Activated CD4-positive, alpha-beta T cell treated with anti-CD3 and anti-CD28 coated beads for 48 hours (primary cell): ENCODE measurements at places on chromosomes 6 and 20.

DNA sequence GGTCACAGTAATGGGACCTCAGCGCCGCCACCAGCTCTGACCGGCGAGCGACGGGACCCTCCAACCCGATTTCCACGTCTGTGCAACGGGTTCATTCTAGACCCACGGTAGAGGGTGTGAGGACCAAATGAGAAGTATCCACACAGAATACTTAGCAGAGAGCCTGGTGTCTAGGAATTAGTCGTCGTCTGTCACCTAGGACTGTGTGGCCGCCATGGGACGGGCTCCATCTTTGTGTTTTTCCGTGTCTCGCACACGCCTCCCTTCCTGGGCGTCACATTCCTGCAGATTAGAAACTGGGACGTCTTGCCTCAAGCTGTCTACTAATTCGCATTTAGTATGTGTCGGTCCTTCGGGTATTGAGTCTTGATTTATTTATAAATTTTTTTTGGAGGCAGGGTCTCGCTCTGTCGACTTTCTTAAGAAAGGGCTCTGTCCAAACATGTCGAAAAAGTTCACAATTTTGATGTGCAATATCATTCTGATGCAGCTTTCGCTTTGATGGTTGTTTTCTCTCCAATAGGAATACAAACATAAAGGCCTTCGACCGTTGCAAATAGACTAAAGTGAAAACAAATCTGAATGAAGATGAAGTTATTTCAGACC lies 563 bp downstream of the MGME1 start:
- DNase-seq = peak; percentile 63

GRCh38 chr6:169639653-169640278 lies 62.1 kb downstream of the WDR27 start:
- DNase-seq = no peak

DNA sequence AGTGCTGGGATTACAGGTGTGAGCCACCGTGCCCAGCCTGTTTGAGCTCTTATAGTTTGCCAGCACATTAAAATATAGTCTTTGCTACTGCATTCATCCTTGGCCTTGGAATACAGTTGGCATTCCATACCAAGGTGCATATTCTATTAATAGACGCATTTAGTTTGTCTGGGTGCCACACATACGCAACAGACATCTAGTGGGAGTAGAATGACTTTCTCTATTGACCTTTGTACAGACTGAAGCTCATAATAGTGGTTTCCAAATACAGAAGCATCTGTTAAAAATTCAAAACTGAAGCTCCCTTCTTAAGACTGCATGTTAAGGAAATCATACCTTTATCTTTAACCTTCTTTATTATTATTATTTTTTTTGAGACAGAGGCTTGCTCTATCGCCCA lies 46.7 kb upstream of the FNDC1 start:
- no peak for DNase-seq

DNA sequence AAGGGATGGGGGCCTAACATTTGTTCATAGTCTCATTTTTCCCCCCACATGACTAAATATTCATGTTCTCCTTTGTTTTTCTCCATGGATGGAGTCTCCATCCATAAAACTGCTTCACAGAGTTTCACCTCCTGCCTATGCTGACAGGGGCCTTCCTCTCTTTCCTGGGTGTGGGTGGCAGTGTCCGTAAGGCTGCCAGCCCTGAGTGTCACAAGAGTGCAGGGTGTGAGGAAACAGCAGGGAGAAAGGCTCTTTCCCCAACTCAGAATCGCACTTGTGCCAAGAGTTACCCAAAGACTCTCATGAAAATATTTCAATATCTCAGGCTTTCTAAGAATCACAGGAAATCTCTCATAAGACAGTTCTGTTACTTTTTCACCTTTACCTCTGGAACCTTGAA lies 346.2 kb upstream of the MMS22L start:
- DNase-seq = no peak
